ENCODE measurements at places on chromosomes 5 and 9. TPM values are rescaled to one million over a fixed set of nuclear protein-coding genes. Genes with fewer than 3 reads are reported as not detected.
A peak's percentile ranks its signal among the peaks of the same experiment; 100 is the strongest.

The OR13J1 gene
- total RNA-seq: not detected

DNA sequence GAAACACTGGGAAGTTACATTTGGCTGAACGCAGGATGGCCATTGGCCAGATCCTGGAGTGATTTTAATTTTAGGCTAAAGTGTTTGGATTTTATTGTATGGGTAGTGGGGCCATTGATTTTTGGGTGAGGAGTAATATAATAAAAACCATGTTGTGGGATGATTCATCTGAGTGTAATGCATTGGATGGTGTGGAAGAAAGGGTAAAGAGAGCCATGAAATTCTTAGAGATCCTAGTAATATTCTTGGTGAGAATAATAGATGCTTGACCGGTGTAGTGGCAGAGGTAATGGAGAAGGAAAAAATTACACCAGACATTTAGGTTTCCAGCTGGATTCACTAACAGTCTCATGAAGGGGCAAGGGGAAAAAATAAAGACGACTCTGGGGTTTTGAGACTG is 158.1 kb downstream of the NPR3 start:
- no peak for DNase-seq

DNA sequence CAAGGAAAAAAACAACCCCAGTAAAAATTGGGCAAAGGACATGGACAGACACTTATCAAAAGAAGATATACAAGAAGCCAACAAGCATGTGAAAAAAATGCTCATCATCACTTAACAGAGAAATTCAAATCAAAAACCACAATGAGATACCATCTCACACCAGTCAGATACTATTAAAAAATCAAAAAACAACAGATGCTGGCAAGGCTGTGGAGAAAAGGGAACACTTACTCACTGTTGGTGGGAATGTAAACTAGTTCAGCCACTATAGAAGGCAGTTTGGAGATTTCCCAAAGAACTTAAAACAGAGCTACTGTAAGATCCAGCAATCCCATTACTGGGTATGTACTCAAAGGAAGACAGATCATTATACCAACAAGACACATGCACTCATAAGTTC is 157.4 kb downstream of the EDIL3 start:
- no peak for DNase-seq

The SPATA31E1 gene
- total RNA-seq: not detected

The SLC6A7 gene
- total RNA-seq: not detected

GRCh38 chr5:78275998-78276543 is 18.4 kb downstream of the AP3B1 start:
- no peak for DNase-seq

GRCh38 chr5:35230038-35230611 is at the start of gene PRLR:
Gene PRLR (minus strand): TSS chr5:35230487. CDS start chr5:35089620, 140,867 bp downstream.
- peak; percentile 69 for DNase-seq

GRCh38 chr5:140220698-140221064 is 45.7 kb downstream of the CYSTM1 start:
- no peak for DNase-seq

DNA sequence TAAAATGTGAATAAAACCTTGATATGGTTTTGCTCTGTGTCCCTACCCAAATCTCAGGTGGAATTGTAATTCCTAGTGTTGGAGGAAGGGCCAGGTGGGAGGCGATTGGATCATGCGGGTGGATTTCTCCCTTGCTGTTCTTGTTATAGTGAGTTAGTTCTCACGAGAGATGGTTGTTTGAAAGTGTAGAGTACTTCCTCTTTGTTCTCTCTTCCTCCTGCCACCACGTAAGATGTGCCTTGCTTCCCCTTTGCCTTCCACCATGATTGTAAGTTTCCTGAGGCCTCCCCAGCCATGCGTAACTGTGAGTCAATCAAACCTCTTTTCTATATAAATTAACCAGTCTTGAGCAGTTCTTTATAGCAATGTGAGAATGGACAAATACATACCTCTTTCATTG is 34.9 kb downstream of the TARS1 start:
- DNase-seq: no peak

GRCh38 chr9:114688379-114688778 is 6.4 kb upstream of the TEX48 start:
- no peak for DNase-seq

DNA sequence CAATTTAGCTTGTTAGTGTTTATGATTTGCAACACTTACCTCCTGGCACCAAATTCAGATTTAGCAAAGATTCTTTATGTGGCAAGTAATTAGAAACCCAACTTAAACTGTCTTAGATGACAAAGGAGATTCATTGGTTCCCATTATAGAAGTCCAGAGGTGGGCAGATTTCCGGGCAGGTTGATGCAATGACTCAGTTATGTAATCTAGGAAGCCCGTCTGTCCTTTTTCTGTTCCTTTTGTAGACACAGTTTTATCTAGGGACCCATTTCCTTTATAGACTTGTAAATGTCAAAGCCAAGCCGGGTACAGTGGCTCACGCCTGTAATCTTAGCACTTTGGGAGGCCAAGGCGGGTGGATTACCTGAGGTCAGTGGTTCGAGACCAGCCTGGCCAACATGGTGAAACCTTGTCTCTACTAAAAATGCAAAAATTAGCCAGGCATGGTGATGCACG is 20.3 kb upstream of the ANKRD33B start:
- no peak for DNase-seq

- DNase-seq: peak; percentile 53
Observed at GRCh38 chr9:124450241-124450924, at the start of gene ADGRD2. Gene ADGRD2 (plus strand): TSS chr9:124450451. CDS start chr9:124451667, 1,216 bp downstream.

The SLC34A3 gene
- total RNA-seq: not detected

DNA sequence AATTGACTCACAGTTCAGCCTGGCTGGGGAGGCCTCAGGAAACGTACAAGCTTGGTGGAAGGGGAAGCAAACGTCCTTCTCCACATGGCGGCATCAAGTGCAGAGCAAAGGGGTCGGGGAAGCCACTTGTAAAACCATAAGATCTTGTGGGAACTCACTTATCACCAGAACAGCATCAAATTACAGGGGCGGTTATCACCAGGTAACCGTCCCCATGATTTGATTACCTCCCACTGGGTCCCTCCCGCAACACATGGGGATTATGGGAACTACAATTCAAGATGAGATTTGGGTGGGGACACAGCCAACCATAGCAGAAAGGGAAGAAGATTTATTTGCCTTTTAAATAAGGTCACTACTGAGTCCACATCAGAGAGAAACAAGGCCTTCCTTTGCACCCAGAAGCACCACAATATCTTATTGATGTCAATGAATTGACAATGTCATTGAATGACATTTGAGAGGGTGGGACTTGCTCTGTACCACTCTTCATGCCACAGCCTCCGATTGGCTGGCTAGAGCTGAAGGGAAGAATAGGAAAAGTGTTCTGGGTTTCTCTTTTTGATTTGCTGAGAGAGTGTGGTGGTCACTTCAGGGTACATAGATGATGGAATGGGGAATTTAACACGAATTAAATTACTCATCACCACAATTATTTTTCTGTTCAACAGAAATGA is 11.0 kb downstream of the SKP2 start:
- DNase-seq: no peak

The C1QTNF3 gene
- 4.0 TPM for total RNA-seq

The PRUNE2 gene
- total RNA-seq: 4.6 TPM

The COL23A1 gene
- 3.3 TPM for total RNA-seq

GRCh38 chr9:7653262-7653661 is 146.3 kb downstream of the DMAC1 start:
- DNase-seq: no peak

The SLCO6A1 gene
- total RNA-seq: not detected

DNA sequence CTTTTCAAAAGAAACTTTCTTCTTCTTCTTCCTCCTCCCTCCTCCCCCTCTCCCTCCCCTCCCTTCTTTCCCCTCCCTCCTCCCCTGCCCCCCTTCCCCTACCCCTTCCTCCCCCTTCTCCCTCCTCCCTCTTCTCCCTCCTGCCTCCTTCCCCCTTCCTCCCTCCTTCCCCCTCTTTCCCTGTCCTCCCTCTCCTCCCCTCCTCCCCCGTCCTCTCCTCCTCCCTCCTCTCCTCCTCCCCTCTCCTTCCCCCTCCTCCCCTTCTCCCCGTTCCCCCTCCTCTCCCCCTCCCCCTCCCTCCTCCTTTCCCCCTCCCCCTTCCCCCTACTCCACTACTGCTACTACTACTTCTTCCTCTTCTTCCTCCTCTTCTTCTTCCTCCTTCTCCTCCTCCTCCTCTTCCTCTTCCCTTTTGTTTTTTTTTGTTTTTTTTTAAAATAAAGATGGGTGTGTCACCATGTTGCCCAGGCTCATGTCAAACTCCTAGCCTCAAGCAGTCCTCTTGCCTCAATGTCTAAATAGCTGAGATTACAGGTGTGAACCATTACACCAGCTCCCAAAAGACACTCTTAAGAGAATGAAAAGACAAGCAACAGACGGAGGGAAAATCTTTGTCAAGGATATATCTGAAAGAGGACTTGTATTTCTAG is 87.5 kb downstream of the SCAMP1 start:
- DNase-seq: no peak

DNA sequence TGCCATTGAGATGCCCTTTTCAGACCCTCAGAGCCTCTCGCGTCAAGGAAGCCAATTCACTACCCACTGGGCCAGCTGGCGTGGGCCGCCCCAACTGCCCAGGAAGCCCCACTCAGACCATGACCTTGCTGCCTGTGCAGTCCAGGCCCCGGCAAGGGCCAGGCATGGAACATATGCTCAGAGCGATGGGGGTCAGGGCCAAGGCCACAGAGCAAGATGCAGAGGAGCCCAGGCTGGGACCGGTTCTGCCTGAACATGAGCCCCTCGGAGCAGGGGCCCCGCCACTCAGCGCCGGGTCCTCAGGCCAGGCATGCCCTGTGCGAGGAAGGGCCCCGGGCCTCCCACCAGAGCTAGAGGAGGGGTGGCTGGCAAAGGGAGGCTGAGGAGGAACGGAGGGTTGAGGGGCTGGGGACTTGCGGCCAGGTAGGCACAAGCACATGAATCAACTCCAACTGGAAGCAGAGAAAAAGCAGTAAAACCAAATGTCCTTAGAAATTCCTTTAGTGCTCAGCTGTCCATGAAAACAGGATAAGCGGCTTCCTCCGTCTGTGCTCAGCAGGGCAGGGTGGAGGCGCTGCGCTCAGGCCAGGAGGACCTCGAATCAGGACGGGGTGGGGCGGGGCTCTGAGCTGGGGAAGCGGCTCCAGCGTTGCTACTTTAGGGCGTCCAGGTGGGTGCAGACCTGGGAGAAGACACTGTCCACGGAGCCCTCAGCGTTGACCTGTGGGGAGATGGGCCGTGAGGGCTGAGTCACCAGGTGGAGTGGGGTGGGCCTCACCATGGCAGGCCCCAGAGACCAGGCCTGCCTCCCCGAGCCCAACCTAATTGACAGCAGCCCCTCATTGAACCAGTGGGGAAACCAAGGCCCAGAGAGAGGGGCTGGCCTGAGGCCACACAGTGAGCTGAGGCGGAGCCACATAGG is 9.9 kb downstream of the AK1 start:
- DNase-seq: no peak

DNA sequence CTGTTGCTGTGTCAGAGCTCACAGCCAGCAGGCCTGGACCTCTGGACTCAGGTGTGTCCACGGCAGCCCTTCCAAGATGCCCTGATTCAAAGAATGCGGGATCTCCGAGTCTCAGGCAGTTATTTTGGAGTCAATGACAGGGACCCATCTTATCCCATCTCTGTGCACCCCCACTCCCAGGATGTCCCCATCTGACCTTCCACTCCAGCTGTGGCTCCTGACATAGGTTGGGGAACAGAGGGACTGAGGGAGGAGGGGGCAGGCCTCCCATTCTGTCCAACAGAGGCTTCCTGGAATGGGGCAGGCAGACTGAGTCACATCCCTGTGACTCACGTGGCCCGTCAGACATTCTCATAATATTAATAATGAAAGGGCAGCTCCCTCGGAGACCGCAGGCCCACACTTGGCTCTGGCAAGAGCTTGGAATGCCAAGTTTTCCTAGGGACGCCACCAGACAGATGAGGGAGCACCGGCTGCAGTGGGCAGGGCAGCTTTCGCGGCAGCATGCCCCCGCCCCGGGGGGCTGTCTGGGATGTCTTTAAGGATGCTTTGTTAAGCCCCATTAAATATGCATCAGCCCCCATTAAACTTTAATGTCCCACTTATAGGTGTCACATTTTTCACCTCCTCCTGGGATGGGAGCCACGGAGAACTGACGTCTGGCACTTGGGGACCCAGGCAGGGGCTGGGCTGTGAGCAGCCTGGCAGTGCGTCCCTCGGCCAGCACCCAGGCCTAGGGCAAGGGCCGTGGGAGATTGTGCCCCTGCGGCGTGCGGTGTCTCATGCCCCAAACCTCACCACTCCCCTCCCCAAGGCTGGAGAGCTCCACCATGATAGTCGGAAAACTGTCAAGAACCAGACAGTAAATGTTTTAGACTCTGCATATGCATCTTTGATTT is 23.6 kb upstream of the FIBCD1 start:
- DNase-seq: no peak

GRCh38 chr5:69103521-69103920 is 9.7 kb downstream of the SLC30A5 start:
- DNase-seq: no peak

The DNAH5 gene
- total RNA-seq: 14.4 TPM

The ABLIM3 gene
- 26.3 TPM for total RNA-seq

DNA sequence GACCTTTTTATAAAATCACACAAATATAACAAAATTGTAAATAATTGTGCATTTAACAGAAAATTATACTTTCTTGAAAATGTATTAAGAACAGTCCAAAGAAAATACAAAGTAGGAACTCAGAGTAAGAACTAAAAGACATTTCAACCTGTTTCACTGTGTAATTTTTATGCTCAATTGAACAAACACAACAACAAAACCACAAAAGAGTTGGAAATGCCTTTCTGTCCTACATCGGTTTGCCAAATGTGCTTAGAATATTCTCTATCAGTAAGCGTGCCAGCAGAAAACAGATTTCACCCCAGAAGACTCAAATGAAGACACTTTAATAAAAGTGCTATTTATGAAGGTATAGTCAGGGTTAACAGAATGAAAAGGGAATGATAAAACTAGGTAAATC is 592.1 kb downstream of the PRELID2 start:
- no peak for DNase-seq

GRCh38 chr5:124997186-124997893 is 250.9 kb upstream of the ZNF608 start:
- DNase-seq: no peak

DNA sequence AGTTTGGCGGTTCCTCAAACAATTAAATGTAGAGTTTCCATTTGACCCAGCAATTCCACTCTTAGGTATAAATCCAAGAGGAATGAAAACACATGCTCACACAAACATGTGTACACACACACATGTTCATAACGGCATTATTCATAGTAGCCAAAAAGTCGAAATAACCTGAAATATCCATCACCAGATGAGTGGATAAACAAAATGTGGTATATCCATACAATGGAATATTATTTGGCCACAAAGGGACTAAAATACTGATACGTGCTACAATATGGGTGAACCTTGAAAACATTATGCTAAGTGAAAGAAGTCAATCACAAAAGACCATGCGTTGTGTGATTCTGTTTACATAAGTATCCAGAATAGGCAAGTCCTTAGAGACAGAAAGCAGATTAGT is 8.7 kb downstream of the RGS3 start:
- no peak for DNase-seq

- no peak for DNase-seq
Observed at GRCh38 chr9:15697446-15697851, 144.6 kb downstream of the CCDC171 start.

- no peak for DNase-seq
Observed at GRCh38 chr5:35436400-35437057, 181.1 kb upstream of the SPEF2 start.

The FGD3 gene
- 18.0 TPM for total RNA-seq
